ENCODE measurements at places on chromosomes 3 and 15.
A peak's percentile ranks its signal among the peaks of the same experiment; 100 is the strongest.

GRCh38 chr15:95884276-95884675 lies 446.2 kb upstream of the NR2F2 start:
- peak; percentile 4 for DNase-seq

DNA sequence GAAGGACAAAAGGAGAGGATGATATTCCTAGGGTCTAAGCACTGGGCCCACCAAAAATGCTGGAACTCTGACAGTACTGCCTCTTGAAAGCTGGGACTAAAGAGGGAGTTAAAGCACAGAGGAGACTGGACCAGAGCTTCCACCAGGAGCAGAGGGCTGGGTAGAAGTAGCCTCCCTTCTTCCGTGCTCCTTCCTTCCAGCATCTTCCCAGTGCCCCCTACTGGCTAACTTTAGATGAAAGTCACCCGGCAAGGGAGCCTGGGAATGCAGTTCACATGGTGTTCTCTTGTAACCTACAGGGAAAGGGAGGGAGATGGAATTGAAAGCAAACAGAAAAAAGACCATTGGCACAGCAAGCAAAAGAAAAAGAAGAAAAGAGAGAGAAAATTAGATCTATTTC lies 106.1 kb upstream of the COL8A1 start:
- peak; percentile 55 for DNase-seq

- DNase-seq = no peak
Measured at GRCh38 chr3:66154444-66154861, 66.3 kb upstream of the SLC25A26 start.

DNA sequence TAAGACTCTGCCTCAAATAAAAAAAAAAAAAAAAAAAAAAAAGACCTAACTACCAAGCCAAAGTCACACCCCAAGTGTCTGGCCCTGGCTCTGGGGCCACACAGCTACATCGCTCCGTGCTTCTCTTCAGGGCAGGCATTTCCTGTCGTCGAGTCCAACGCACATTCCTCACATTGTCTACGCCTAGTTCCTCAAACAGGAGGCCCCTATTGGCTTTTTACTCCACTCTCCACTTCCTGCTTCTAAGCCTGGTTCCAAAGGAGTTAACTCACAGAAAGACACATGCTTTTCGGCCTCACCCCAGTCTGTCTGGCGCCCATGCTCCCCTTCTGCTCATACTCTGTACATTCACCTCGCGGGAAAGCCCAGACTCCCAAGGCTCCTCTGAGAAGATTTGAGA lies 28.8 kb downstream of the KNG1 start:
- peak; percentile 64 for DNase-seq

DNA sequence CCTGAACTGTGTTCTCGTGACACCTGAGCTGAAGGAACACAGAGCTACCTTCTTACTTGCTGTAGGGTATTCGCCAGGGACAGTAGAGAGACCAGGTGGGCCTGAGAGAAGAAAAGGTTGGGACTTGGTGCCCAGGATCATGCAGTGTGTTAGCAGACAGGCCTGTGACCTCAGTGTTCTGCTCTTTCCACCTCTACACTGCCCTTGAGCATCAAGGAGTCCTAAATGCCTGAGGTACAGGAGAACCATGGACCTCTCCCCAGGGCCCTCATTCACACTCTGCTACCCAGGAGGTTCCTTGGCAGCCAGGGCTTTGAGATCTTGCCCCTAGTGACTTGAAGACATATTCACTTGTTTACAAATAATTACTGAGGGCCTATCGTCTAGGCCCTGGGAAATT lies 22.2 kb upstream of the JMJD7 start:
- no peak for DNase-seq

DNA sequence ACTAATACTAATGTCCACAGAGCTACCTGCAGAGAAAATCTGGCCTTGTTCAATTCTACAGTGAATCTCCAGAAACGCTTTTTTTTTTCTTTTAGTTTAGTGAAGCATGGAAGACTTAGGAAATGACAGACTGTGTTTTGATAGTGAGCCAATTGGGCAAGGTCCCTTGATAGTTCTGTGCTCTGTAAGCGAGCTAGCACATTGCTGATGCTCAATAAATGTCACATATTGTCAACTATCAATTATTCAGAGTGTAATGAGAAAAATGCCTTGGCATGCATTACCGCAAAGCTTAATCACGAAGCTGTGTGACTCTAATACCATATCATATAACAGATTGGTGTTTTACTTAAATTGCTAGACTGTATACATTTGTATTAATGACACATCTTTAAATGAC lies 5.2 kb upstream of the C3orf85 start:
- DNase-seq = peak; percentile 30

GRCh38 chr3:111362381-111363009 lies 179.5 kb upstream of the CD96 start:
- DNase-seq = peak; percentile 38

- no peak for DNase-seq
Measured at GRCh38 chr3:151307131-151307530, 9.5 kb downstream of the GPR87 start.

DNA sequence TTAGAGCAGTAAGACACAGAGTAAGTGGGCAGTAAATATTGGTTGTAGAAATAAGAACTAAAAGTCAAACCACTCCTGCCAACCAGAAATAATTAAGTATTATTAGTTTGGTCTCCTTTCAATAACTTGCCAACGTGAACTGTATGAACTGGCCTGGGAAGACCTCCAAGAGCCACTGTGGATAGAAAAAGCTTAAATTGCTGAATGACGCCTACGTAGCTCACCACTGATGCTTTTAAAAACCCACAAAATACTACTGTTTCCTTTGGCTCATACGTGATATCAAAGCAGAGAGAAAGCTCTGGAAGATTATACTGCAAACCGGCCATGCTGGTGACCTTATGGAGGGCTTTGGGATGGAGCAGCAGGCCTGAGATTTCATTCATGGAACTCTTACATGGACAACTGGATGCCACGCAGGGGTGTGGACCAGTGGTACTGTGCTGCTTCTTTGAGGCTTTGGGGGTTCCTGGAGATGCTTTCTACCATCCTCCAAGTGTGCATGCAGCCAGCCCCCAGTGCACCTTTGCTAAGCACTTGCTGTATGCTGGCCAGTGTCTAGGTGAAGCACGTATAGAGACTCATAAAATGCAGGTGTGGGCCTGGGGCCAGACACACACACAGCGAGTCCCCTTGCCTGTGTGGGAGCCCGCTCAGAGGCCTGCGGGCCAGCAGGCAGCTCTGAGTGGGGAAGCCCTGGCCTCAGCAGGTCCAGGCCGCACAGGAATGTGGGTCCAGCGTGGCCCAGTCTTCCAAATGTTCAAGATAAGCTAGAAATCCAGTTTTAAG lies 66.8 kb downstream of the ABTB1 start:
- peak; percentile 81 for DNase-seq

- DNase-seq = no peak
Measured at GRCh38 chr3:184767377-184767776, 44.6 kb upstream of the VPS8 start.

DNA sequence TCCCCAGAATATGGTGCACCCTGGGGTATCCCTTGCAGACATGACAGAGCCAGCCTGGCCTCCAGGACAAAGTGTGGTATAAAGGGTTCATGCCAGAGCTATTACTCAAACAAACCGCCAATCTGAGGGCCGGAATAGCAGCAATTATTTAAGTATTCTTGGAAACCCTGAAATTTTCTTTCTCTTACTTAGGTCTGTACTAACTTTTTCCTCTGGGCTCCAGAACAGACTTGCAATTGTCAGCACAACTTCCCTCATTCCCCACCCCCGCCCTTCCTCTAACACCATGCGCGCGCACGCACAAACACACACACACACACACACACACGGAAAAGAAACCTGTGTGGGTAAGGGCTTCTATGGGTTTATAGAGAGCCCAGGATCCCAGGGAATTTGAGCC lies 56.3 kb downstream of the ISG20 start:
- DNase-seq = no peak

- DNase-seq = peak; percentile 52
Measured at GRCh38 chr15:78492872-78493271, 14.5 kb upstream of the HYKK start.

DNA sequence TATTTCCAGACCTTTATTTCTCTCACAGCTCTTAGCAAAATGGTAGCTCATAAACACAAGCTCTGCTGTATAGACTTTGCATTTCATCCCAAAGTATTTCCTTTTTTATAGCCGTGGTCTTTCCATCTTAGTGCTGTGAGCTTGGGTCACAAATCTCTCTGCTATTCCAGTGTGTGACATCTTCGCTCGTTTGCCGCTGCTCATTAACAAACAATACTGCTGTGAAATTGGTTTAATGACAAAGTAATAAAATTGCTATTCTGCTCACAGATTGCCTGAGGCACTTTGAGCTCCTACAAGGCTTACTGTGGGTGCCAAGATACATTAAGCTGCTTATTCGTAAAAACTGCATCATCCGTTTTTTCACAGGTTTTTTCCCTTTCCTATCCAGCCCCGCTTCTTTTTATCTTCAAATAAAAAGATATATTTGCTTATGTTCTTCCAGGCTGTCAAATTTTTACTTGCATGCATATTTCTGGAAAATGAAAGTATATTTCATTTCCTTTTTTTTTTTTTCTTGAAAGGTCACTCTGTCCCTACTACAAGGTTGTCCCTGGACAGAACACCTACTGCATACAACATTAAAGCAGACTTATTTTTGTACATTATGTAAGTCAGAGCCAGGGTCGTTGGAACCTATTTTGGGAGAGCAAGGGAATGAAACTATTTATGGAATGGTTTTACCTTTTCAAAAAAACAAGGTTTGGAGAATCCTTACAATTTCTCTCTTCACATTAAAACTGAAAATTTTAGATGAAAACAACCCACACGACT lies 174.5 kb downstream of the MEIS2 start:
- no peak for DNase-seq

GRCh38 chr3:46399098-46399497 lies 7.8 kb downstream of the CCR5AS start:
- no peak for DNase-seq

GRCh38 chr3:129317014-129317771 lies 38.5 kb downstream of the HMCES start:
- no peak for DNase-seq

- peak; percentile 2 for DNase-seq
Measured at GRCh38 chr3:165279471-165279870, 83.3 kb upstream of the SLITRK3 start.

DNA sequence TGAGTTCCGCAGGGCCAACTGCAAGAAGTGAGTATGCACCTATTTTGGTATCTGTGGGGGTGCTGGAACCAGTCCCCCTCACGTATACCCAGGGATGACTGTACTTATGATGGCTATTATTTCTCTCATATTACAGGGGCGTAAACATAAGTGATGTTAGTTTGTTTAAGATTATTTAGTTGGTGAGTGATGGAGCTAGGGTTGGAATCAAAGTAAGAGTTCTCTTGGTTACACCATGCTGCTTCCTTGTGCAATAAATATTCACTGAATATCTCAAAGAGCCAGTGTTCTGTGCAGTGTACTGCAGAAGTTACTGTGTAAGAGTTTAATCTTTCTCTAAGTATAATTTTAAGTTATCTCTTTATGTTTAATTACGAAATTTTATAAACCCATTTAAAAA lies 12.8 kb upstream of the UTS2B start:
- no peak for DNase-seq

- no peak for DNase-seq
Measured at GRCh38 chr15:44471885-44472455, 44.5 kb downstream of the CTDSPL2 start.

DNA sequence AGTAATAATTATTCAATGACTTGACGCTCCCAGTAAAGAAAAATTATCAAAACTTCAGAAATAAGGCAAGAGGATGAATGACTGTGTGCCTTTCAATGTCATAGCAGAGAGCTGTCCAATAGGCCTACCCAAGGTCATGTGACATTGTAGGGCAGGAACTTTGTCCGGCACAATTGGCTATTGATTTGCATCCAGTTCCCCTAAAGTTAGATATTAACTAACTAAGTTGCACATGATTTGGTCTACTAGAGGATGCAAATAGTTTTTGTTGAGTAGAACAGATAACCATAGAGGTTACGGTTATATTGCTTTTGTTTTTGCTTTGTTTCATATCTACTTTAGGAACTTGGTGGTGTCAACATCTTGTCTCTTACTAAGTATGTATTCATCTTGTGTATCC lies 127.9 kb upstream of the PFN2 start:
- no peak for DNase-seq

GRCh38 chr15:76625267-76625666 lies 279.9 kb downstream of the SCAPER start:
- no peak for DNase-seq

GRCh38 chr3:77868725-77869124 lies 828.8 kb downstream of the ROBO2 start:
- DNase-seq = no peak

DNA sequence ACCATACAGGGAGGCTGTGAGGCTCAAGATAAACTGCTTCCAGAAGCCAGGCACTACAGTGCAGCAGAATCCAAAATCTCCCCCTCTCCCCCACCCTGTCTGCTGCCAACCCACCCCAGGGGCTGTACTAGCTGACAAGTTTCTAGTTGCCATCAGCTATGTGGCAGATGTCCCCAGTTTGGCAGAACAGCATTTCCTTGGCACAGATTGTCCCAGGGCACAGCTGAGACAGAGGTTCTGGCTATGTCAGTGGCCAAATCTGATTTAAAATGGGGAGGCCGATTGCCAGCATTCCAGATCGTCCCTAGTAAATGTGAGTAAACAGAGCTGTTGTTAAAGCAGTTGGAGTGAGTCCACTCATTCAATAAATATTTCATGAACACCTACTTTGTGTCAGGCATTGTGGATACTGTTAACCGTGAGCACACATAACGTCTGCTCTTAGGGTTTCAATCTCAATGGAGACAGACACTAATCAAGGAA lies 28.0 kb upstream of the CCDC174 start:
- no peak for DNase-seq

- peak; percentile 44 for DNase-seq
Measured at GRCh38 chr15:52567871-52568600, 794 bp downstream of the ARPP19 start.

DNA sequence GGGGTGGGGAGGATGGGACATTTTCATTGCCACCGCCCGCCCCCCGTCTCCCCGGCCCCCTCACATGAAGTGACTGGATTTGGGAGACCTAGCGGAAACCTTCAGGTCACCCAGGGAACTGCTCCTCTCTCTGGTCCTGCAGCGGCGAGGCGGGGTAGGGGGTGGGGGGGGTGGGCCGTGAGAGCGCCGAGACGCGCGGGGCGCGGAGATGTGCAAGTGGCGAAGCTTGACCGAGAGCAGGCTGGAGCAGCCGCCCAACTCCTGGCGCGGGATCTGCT lies 712 bp upstream of the MME start:
- no peak for DNase-seq

All from astrocyte (in vitro differentiated cells and primary cell).